Activated CD4-positive, CD25-positive, alpha-beta regulatory T cell treated with anti-CD3 and anti-CD28 coated beads, Interleukin-2, amount 50 U/mL, for 16 hours (primary cell): ENCODE measurements at places on chromosomes 3 and 15.

DNA sequence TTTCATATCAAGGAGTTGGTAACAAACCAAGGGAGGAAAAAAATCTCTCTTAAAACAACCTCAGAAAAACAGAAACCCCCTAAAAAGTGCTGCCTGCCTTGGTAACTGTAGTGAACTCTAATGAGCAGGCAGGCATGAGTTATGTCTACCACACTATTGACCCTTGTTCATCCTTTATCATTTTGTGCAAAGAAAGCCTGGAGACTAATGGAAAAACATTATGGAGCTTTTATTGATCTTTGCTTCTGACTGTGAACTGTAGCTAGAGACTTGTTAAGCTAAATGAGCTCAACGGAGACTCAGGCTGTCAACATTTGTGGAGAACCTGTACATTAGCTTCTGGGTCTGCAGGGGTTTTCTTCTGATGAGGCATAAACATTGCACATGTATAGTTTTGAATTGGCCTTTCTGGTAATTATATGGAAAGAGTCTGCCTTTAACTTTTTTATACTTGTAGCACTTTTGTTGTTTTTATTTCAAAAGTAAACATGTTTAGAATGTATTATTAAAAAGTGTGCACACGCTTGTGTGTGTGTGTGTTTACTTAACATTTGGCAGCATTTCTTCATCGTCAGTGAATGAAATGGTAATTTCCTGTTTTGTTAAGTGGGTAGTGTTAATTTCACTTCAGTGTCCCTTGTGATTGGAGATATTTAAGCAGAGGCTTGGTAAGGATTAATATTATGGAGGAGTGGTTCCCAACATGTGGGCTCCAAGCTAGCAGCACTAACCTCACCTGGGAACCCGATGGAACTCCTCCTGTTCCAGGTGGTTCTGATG is 15.9 kb upstream of the SPTSSB start:
- DNase-seq = no peak

GRCh38 chr3:105545051-105545450 is 178.3 kb downstream of the ALCAM start:
- no peak for DNase-seq

- no peak for DNase-seq
Measured at GRCh38 chr3:140388202-140388922, 289.5 kb upstream of the TRIM42 start.

GRCh38 chr15:54388746-54389145 is 410.5 kb downstream of the UNC13C start:
- no peak for DNase-seq

GRCh38 chr3:7877312-7877711 is 624.3 kb upstream of the LMCD1 start:
- no peak for DNase-seq

DNA sequence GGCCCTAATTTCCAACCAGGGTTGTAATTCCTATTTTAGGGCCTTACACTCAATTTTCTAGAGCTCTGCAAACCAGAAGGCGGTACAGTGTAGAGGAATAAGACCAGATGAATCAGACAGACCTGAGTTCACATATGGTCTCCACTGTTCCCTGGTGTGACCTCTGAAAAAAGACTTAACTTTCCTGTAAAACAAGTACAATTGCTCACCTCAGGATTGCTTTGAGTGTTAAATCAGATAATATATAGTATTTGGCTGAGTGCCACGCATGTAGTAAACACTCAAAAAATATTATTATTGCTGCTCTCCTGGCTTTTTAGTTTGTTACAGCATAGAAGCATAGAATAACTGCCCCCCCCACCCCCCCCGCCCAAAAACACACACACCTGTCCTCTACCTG is 51.0 kb upstream of the STT3B start:
- DNase-seq = no peak

GRCh38 chr15:66288551-66289185 is 4.7 kb upstream of the DIS3L start:
- no peak for DNase-seq

DNA sequence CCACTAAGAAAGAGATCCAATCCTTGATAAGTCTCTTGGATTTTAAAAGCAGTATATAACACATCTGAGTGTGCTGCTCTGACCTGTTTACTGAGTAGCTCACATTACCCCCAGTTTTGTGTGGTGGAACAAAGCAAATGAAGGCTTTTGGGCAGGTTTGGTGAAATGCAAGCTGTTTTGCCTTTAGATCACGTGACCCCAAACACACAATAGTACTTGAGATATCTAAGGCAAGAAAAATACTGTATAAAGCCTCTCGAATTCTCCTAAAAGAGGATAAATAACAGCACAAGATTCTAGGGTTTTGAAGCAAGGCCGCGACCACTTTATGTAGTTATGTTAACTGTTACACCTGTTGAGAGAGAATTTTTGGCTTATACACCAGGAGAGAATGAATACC is 49.3 kb upstream of the TRIM42 start:
- DNase-seq = no peak

DNA sequence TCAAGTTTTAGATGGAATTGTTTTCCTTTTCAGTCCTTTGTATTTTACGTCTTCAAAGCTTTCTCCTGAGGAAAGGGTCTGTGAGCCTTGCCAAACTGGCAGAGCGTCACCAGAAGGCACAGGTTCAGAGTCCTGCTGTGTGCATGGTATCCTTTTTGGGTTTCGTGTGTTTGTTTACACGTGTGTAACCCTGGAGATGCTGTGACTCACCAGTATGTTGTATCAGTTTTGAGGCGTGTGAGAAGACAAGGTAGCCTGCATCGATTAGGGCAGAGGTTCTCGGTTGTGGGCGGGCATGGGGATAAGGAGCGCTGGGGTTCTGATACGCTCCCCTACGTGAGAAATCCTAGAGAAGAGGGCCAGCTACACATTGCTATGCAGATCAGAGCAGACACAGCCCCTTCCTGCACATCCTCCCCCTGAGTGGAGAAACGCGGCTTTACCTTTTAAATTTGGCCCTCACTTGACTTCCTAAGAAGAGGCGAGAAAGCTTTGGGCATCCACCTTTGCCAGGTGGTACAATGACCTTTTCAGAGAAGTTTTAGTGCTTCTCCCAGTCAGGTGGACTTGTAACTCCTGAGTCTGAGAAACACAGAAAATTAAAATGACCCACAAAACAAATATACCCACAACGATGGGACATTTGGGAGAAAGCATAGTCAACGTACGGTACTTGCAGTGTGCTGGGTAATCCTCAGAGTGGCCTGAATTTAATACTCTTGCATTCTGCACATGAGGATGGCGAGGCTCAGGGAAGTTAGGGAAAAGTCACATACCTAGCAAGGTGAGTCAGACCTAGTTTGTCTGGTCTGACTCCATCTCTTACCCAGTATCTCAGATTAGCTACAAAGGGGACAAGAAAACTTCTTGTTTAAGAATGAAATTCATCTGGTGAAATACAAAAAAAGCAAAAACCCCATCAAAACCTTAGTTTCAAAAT is 38.1 kb downstream of the TRAK1 start:
- DNase-seq = no peak

DNA sequence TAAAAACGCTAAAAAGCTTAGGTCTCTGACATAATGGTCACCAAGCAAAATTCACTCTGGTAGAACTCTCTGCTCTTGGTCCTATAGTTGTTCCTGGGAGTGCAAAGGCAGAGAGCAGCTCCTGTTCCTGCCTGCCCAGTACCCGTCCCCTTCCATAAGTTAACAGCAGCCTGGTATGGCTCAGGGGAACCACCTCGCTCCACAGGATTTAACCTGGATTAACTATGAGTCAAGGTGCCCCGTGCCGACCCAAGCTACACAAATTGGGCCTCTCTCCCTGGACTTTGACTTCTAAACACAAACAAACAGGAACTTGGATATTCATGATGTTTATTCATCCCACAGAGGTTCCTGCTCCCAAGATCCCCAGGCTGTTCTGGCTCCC is 32.1 kb downstream of the SCAP start:
- no peak for DNase-seq

GRCh38 chr3:172043766-172044165 is 4.4 kb downstream of the FNDC3B start:
- no peak for DNase-seq
